Stimulated activated CD4-positive, alpha-beta T cell treated with anti-CD3 and anti-CD28 coated beads, Interleukin-15, amount 100 ng/mL, for 1 hour (primary cell): ENCODE measurements at places on chromosomes 13 and 19.

DNA sequence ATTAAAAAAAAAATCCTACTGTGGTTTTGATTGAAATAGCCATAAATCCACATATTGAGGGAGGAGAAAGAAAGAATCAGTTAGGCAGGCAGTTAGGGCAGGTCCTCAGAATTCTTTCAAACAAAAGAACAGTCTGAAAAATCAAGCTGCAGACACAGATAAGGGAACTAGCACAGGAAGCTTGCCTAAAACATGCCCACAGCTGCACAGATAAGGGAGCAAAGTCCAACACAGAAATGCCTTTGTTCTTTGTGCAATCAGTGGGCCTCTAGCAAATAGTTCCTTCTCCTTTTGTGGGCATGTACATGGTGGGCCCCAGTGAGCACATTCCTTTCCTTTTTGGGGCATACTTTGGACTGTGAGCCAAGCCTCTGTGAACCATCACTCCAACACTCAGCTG is 42.7 kb downstream of the UTP14C start:
- no peak for DNase-seq

DNA sequence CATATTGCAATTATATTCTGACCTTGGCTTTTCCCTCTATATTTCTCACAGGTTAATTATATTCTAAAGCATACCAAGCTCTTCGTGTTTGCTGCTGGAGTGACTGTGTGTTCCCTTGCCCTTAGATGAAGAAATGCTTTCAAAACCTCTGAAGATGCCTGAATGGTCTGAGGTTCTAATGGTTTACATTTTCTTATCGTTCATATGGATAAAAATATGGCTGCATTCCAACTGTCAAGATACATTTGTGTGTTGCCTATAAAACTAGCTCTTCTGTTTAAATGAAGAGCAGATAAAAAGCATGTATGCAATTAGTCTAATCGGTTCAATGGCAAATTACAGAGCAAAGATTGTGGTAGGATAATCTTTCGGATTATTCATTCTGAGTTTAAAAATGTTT is 68.4 kb upstream of the ANKRD10 start:
- no peak for DNase-seq

- DNase-seq, result no peak
Measured at GRCh38 chr19:50977626-50978025, 6.1 kb downstream of the KLK7 start.

DNA sequence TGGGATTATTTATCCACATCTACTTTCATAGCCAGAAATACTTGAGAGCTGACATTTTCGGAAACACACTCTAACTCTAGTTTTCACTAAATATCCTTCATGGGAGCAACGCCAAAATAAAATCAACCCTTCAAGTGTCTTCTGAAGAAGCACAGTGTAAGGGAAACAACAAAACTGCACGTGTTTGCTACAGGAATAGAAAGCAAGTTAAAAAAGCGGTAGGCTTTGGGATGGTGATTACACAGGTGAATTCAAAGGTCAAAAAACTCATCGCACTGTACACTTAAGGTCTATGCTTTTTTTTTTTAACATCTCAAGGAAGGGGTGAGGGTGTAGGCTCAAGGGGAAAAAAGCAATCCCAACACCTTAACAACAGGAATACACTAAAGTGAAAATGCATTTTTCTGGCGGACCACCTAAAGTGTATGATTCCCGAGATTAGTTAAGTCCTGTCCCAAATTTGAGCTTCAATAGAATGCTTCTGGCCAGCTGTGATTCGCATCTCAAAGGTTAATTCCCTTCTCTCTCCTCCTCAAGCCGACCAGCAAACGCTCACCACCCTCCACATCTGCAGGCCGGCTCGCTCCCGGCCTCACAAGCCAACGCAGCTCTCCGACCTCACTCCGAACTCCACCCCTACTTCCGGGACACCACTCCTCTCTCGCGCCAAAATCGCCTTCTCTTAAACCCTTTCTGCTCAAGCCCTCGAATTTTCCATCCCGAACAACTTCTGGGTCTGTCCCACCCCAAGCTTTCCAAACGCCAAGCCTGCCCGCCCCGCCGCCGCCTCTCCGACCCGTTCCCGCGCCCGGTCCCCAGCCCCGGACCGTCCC is 1.1 kb downstream of the ARGLU1 start:
- DNase-seq, result peak; percentile 8

DNA sequence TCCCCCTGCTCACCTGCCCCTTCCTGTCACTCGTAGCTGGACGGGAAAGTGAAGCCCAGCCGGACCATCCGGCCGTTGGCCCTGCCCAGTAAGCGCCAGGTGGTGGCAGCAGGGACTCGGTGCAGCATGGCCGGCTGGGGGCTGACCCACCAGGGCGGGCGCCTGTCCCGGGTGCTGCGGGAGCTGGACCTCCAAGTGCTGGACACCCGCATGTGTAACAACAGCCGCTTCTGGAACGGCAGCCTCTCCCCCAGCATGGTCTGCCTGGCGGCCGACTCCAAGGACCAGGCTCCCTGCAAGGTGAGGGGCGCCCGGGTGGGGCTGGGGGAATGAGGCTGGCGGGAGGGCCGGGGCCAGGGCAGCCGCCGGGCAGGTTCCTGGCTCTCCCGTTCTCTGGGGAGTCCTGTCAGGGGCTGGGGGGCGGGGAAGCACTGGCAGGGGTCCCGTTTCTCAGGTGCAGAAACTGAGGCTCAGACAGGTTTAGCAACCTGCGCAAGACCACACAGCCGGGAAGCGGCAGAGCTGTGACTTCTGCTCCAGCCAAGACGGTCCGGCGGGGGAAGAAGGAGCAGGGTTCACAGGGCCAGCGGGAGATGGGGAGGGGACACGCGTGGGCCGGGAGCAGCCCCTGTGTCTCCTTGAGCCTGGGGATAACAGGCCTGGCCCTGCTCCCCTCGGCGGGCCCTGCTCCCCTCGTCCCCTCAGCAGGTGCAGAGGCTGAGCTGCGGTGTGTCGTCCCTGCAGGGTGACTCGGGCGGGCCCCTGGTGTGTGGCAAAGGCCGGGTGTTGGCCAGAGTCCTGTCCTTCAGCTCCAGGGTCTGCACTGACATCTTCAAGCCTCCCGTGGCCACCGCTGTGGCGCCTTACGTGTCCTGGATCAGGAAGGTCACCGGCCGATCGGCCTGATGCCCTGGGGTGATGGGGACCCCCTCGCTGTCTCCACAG is 5.3 kb downstream of the GZMM start:
- DNase-seq, result no peak
